Activated T-helper 9 cell treated with anti-CD3 and anti-CD28 coated beads, Interleukin-2, amount 50 U/mL, for 16 hours (primary cell): ENCODE measurements at places on chromosomes 3 and 15.

DNA sequence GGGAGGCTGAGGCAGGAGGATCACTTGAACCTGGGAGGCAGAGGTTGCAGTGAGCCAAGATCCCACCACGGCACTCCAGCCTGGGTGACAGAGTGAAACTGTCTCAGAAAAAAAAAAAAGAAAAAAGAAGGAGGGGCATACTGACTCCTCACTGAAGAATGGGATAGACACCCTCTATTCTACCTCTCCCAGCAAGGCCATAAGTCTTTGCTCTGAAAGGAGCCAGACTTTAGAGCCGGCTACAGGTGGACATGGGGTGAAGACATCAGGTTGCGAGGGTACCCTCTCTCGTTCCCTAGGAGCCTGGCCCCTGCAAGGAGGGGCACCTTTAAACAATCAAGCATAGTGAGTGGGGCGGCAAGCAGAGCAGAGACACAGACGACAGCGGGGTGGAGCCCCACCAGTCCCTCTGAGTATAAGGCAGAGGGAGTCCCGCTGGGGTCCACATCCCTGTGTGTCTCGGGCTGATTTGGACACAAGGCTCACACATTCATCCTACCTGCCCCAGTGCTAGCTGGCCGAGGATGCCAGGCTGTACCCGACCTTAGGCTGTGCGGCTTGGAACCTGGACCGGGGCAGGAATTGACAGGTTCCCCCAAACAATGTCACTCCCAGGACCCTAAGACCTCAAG lies 1.1 kb downstream of the GRAMD2A start:
- no peak for DNase-seq

- peak; percentile 10 for DNase-seq
These were observed 1.0 kb downstream of the LRCH3 start for GRCh38 chr3:197791892-197792647.

- DNase-seq = no peak
These were observed 76.7 kb upstream of the FAM3D start for GRCh38 chr3:58743296-58743695.

DNA sequence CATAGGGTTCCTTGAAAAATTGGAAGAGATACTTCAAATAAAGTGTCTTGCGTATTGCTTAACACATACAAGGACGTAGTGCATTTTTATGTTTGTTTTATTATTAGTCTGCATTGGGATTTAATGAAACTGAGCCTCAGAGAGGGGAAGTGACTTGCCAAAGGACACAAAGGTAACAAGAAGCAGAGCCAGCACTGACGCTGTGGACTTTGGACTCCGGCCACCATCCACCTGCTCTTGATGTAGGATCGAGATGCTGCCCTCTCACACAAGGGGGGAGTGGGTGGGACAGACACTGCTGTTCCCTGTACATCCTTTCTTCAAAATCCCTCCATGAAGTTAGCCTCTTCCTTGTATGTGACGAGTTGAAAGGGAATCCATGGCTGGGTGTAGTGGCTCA lies 435.4 kb upstream of the RGMA start:
- DNase-seq = no peak

DNA sequence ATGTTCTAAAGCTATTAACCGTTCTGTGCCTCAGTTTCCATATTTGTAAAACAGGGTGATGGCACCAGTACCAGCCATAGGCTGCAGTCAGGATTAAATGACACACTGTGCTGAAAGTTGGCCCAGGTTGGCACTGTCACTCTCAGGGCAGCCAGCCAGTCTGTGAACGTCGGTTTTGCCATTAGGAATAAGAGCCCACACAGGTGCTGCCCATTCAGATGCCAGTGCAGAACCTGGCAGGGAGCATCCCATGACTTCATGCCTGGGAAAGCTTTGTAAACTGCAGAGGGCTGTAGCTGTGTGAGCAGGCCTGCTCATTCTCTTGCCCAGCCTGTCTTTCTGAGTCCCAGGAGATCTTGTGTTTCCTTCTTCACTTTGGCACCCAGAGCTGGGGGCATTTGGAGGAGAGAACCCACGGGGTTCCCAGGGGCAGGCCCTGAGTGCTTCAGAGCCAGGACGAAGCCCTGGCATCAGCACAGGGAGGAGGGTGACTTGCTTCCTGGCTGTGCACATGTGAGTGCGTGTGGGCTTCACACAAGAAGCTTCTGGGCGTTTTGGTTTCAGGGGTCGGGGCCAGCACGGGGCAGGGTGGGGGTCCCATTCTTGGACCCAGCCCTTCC lies 46.9 kb downstream of the ZNF710 start:
- DNase-seq = no peak

GRCh38 chr15:94238539-94239118 lies 7.3 kb downstream of the MCTP2 start:
- no peak for DNase-seq

DNA sequence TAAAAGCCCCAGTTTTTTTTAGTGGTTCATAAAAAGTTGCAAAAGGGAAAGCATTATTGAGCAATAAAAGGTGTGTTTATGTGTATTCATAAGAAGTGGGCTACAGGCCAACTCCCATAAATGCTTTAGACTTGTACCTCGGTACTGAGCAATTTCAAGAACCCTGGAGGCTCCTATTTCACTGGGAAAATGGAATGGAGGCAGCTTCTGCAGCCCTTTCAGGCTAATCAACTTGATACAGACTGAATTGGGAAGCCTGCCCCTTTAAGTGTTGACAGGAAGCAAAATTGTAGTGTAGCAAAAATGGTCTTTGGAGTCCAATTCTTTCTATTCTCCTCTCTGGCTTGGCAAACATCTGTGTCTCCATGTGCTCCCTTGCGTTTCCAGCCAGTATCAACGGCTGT lies 118.8 kb downstream of the ECT2 start:
- DNase-seq = no peak

GRCh38 chr15:86488046-86488445 lies 408.4 kb downstream of the AGBL1 start:
- DNase-seq = no peak

DNA sequence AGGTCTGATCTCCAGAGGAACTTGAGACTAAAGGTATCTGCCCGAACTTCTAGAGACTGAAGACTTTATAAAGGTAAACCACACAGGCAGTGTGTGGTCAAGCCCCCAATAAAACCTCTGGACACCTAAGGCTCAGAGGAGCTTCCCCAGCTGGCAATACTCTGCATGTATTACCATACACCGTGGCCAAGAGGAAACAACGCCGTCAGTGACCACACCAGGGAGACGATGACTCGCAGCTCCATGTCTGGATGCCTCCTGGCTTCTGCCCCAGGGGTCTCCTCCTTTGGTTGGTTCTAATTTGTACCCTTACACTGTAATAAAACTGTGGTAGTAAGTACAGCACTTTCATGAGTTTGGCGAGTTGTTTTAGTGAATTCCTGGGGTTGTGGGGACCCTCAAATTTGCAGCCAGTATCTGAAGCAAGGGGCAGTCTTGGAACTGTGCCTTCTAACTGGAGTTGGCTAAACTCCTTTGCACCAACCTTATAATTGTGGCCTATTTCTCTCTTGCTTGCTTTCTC lies 32.1 kb upstream of the BCL2L10 start:
- DNase-seq = no peak

GRCh38 chr15:28974142-28974541 lies 88.4 kb downstream of the APBA2 start:
- DNase-seq = no peak

- DNase-seq = no peak
These were observed 79.5 kb upstream of the UMPS start for GRCh38 chr3:124650798-124651197.

- DNase-seq = no peak
These were observed 619.0 kb upstream of the AGTR1 start for GRCh38 chr3:148078658-148079057.

- no peak for DNase-seq
These were observed 85.7 kb upstream of the SOX2 start for GRCh38 chr3:181626036-181626435.

- DNase-seq = no peak
These were observed 250.7 kb upstream of the ROBO2 start for GRCh38 chr3:76789237-76789636.
